ENCODE measurements at places on chromosomes 1 and 21.

DNA sequence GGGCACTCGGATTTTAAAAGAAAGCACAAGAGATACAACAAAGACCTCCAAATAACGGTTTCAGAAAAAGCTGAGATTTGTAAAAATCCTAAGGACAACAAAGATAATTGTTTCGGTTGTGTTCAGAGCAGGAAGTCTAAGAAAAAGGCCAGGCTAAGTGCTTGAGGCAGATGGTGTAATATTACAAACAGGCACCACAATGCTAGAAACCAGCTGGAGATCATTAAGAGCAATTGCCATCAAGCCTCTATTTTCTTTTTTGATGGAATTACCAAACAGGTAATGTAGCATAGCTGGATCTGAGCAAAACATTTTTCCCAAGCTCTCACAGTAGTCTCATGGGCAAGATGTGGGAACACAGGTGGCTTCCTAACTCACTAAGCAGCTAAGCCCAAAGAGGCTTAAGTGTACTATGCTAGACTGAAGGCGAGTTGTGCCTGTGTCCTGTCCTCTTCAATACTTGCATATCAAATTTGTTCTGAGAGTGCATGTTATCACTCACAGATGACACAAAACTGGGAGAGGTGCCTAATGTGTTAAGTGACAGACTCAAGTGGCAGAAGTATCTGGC lies 161.6 kb downstream of the GLUL start:
- DNase-seq, result no peak

GRCh38 chr1:44785029-44785380 lies 3.0 kb downstream of the BEST4 start:
- no peak for DNase-seq

- no peak for DNase-seq
These were observed 2.7 kb upstream of the CAPN2 start for GRCh38 chr1:223709598-223709997.

GRCh38 chr1:89698020-89698560 lies 65.2 kb downstream of the LRRC8C start:
- DNase-seq, result no peak

DNA sequence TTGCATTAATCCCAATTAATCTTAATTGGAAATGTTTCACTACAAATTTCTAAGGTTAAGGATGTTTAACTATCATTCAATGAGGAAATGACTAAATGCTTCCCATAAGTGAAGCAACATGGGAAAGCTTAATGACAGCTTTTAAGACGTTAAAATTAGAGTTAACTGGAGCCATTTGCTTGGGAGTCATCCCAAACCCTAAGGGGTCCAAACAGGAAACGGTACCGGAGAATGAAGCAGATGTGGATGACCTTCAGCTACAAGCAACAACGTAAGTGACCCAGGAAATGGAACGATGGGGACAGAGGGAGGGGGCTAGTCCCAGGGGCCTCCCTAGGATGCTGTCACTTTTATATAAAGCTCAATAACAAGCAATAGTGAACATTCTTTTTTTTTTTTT lies 62.2 kb downstream of the CAPZB start:
- no peak for DNase-seq

DNA sequence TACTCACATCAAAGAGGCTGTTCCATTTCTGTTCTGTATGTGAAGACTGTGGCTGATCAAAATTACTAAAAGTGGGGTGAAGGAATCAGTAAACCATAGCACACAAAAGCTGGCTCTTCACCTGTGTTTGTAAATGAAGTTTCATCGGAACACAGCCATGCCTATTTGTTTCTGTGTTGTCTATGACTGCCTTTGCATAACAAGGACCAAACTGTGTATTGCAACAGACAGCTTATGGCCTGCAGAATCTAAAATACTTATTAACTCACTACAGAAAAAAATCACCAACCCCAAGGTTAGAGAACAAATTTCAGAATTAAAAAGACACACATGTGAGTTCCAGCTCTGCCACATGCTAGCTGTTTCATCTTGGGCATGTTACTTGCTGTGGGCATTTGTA lies 163.9 kb downstream of the LYPLAL1 start:
- no peak for DNase-seq

GRCh38 chr1:172431721-172432192 lies 11.3 kb downstream of the C1orf105 start:
- DNase-seq, result no peak

- no peak for DNase-seq
These were observed 516.7 kb downstream of the KCNT2 start for GRCh38 chr1:196091397-196092135.

- no peak for DNase-seq
These were observed 93.4 kb upstream of the F3 start for GRCh38 chr1:94634977-94635416.

DNA sequence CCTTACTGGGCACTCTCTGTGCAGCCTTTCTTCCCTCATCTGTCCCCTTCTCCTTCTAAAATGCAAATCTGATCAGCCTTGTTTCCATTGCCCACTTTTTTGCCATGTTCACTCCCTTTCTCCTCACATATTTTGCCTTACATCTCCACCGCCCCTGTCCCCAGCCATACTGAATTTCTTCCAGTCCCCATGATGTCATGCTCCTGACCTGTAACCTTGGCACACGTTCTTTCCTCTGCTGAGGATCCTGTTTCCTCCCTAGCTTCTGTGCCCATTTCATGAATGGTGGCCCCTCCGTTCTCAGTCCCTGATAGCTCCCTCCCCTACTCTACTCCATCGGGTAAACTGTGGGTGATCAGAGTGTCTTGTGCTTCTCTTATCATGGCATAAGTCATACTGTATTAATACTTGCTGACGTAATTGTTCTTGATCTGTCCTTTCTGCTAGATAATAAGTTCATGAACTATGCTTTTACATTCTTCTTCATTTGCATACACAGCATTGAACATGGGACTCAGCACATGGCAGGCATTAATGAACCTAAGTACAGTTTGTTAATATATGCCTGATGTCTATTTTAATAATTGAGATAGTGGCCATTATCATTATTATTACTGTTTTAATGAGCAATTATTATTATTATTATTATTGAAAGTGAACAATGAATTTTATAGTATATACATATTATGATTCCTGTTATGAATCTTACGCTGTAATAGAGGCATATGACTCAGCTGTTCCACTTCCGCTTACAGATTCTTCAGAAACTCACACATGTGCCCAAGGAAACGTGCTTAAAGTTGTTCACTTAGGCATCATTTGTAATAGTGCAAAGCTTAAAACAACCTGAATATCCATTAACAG lies 28.5 kb downstream of the MAP3K21 start:
- DNase-seq, result no peak

- no peak for DNase-seq
These were observed 13.8 kb upstream of the NLRP3 start for GRCh38 chr1:247402120-247402675.

- no peak for DNase-seq
These were observed 1.3 kb downstream of the CELSR2 start for GRCh38 chr1:109250454-109251276.

GRCh38 chr1:229716069-229716468 lies 90.0 kb downstream of the URB2 start:
- DNase-seq, result no peak

- DNase-seq, result no peak
These were observed 50.0 kb upstream of the NPL start for GRCh38 chr1:182739545-182739944.

GRCh38 chr1:54597455-54598030 lies 25.8 kb downstream of the FAM151A start:
- no peak for DNase-seq

GRCh38 chr1:209791920-209792319 lies 7.6 kb upstream of the C1orf74 start:
- no peak for DNase-seq

- no peak for DNase-seq
These were observed 123.8 kb upstream of the COL6A1 start for GRCh38 chr21:45857761-45858160.

DNA sequence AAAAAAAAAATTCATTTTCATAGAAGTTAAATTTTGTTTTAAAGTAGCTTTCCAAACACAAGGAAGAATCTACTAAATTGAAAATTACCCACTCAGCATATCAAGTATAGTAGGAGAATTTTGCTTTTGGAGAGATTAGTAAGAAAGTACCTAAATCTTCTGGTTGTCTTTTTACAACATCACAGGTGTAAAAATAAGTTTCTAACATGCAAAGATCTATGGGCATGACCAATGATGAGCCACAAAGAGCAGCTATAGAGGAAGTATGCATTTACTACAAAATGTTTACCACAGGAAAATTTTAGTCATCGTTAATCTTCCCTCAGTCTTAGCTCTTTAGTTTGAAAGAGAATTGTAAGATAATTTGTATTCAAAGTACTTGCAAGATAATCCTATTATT lies 28.1 kb downstream of the ANGPTL3 start:
- DNase-seq, result no peak

GRCh38 chr1:218611916-218612585 lies 266.9 kb downstream of the TGFB2 start:
- no peak for DNase-seq

GRCh38 chr1:245485996-245486395 lies 331.2 kb downstream of the KIF26B start:
- DNase-seq, result no peak

DNA sequence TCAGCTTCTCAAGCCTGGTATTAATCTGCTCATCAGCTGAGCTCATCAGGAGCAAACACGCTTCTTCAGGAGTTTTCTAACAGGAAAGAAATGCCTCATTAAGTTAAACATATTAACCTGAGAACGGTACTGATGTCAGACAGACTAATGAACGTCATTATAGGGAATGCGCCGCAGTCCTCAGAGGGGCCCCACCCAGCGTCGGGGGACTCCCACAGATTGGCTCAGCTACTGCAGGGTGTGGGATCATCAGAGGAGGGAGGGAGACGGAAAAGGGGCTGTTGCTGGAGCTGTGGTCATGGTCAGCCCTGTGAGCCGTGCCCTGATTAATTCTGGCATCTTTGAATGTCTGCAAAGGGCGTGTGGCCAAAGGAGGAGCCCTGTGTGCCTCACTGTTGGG lies 348.5 kb downstream of the PTPRU start:
- no peak for DNase-seq

DNA sequence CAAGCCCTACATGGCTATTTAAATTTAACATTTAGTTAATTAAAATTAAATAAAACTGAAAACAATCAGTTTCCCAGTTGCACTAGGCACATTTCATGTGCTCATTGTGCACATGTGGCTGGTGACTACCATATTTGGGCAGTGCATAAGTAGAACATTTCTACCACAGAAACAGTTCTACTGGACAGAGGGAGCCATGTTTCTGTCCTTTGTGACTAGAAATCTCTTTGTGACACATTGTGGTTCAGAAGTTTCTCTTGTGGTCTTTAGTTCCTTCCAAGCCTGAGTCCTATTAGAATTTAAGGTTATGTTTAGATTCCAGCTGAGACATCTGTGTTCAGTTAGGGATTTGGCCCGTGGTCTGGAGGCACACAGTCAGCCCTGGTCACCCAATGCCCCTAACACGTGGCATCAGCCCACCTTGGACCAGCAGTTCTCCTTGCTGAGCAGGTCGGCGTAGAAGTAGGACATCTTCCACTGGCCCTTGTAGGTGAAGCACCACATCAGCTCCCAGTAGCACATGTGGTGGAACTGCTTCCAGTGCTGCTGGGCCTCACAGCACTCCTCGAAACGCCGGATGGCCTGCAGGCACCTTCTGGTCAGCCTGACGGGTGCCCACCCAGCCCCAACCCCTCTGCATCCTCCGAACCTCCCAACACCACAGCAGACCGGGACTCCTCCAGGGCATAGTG lies 29.1 kb downstream of the TTC39A start:
- no peak for DNase-seq

DNA sequence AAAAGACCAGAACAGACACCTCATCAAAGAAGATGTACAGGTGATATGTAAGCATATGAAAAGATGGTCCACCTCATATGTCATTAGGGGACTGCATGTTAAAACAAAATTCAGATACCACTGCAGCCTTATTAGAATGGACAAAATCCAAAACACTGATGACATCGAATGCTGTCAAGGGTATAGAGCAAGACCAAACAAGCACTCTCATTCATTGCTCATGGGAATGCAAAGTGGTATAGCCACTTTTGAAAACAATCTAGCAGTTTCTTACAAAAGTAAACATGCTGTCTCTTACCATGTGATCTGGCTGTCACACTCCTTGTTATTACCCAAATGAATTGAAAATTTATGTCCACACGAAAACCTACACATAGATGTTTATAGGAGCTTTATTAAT lies 426.6 kb upstream of the ESRRG start:
- DNase-seq, result no peak

DNA sequence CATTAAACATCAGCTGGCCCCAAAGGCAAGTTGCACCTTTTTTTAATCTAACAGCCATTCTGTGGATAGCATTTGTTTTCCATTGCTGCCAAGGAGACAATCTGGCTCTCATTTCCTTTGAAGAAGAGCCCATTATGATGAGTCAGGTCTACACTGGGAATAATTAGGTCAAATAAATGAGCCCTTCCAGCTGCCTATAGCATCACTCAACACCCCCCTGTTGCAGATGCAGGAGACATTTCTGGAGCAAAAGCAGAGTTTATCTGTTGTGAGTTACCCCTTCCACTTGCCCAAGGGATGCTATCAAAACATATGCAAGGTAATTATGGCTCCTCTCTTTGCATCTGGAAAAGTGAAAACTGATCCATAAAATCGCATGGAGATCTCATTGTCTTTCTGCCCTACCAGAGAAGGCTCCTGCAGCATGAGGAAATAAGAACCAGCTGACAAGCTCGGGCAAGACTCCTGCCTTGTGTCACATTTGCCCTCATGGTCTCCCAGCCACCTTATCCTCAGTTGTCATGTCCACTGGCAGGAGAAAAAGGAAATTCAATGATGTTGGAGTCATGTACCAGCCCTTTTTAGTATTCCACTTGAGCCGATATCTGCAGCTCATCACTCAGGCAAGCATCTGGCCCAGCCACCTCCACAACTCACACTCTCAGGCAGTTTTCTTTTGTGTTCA lies 135.9 kb downstream of the SLC30A10 start:
- peak; percentile 97 for DNase-seq

DNA sequence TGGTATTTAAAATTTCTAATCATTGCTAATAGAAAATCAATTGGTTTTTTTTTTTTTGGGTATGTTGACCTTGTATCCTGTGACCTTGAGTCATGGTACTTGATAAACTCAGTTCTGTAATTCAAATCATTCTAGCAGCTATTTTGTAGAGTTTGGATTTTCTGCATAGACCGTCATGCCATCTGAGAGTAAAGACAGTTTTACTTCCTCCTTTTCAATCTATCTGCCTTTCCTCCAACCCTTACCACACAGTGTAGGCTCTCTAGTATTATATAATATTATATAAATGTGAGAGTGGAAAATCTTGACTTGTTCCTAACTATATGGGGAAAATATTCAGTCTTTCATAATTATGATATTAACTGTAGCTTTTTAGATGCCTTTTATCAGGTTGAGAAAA lies 7.0 kb downstream of the TDRD5 start:
- DNase-seq, result no peak

GRCh38 chr1:81387446-81387845 lies 413.3 kb upstream of the ADGRL2 start:
- DNase-seq, result no peak

DNA sequence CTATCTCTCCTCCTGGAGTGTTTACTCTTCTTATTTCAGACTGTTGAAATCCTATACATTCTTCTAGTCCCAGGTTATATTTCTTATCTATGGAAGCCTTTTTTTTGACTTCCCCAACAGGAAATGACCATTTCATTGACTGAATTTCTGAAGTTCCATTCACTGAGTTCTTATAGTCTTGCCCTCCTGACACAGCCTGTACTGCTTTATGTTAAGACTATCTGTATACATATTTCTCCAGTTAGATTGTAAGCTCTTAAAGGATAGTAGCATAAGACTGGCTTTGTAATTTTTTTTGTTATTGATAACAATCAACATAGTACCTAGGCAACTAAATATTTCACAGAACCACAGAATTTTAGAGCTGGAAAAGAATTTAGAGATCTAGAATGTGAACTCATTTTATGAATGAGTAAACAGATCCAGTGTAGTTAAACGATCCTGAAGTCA lies 14.9 kb upstream of the MACF1 start:
- no peak for DNase-seq

Measured in fibroblast of skin of left quadriceps (primary cell).